ENCODE measurements at places on chromosomes 5 and 9.

- DNase-seq, result no peak
Measured at GRCh38 chr9:127183814-127184582, 61.6 kb upstream of the ANGPTL2 start.

DNA sequence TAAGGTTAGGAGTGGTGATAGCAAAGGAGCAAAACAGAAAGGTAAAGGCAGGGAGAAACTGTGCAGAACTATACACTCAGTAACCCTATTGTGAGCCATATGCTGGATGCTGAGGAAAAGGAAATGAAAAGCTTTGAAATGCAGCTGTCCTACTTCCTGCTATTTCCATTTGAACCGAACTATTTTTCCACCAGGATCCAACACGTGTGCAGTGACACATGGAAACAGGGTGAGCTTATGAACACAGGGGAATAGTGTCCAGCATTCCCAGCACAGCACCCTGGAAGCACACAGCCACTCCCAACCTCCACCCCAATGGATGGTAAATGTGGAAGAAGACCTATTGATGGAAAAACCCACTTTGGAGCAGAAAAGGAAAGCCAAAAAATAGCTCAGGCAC lies 69.0 kb upstream of the SLC12A2 start:
- no peak for DNase-seq

GRCh38 chr9:121325387-121325786 lies 44.7 kb downstream of the STOM start:
- no peak for DNase-seq

DNA sequence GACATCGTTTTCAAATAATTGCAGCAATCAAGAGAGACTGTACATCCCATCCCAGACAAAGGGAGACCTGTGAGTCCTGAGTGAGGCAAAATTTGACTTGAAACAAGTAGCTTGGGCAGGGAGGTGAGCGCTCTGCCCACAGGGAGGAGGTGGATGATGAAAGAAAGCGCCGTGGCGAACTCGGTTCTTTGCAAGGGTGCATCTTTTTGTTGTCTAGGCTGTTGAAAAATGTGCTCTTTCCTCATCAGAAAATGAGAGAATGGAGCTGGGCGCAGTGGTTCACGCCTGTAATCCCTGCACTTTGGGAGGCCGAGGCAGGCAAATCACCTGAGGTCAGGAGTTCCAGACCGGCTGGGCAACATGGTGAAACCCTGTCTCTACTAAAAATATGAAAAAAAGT lies 150.5 kb downstream of the GAPVD1 start:
- no peak for DNase-seq

DNA sequence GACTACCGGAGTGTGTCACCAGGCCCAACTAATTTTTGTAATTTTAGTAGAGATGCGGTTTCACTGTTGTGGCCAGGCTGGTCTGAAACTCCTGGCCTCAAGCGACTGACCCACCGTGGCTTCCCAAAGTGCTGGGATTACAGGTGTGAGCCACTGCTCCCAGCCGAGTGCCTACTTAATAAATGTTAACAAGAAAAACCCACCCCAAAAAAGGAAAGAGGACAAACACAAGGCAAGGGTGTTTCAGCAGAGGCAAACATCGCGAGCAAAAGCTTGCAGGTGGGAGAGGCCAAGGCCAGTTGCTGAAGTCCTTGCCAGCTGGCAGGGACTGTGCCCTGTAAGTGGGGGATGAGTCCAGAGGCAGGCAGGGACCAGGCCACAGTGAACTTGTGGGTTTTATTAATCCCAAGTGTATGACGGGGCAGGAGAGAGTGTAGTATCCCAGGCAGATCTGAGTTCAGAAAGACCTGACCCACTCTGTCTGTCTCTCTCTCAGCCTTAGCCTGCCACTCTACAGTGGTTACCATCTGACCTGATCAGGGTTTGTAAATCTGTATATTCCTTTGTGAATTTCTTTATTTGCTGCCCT lies 6.4 kb upstream of the FPGS start:
- DNase-seq, result no peak

- DNase-seq, result no peak
Measured at GRCh38 chr9:38694676-38695075, 25.3 kb downstream of the FAM240B start.

DNA sequence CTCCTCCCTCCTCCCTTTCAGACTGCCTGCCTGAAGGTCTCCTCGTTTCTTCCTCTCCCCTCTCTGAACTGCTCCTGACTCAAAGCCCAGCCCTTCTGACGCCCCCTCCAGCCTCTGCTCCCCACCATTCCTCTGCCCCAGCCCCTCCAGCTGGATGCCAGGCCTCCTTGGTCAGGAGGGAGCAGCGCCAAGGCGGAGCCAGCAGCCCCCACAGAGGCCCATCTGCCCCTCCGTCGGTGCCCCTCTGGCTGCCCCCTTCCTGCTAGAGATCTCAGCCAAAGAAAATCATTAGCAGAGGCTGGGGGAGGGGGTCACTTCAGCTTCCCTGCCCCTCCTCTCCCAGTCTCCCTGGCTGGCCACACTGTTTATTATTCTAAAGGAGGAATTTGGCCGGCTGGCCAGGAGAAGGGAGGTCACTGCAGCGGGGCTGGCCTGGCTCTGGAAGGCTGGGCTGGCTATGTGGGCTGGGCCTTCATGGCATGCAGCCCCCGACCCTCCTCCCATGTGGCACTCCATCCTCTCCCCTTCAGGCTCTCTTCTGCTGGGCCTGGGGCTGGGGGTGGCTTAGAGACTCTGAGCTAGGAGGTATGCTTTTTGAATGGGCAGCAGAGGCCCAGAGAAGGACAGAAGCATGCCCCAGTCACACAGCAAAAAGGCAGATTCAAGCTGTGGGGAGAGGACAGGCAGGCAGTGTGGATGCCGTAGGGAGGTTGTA lies 16.9 kb downstream of the PDGFRB start:
- no peak for DNase-seq

GRCh38 chr9:121326130-121326838 lies 43.8 kb downstream of the STOM start:
- DNase-seq, result no peak

DNA sequence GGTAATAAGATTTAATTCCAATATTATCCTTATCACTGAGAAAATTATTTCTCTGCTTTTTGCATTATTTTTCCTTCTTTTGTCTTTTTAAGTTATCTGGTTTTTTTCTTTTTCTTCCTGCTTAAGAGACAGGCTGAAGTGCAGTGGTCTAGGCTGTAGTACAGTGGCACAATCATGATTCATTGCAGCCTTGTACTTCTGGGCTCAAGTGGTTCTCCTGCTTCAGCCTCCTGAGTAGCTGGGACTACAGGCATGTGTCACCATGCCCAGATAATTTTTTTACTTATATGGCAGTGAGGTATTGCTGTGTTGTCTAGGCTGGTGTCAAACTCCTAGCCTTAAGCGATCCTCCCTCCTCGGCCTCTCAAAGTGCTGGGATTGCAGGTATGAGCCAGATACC lies 93.9 kb downstream of the SLC44A1 start:
- no peak for DNase-seq

GRCh38 chr9:95773053-95773418 lies 102.5 kb upstream of the ERCC6L2 start:
- no peak for DNase-seq

- DNase-seq, result no peak
Measured at GRCh38 chr9:3708751-3709150, 182.9 kb upstream of the RFX3 start.

GRCh38 chr5:158174918-158175851 lies 316.2 kb upstream of the CLINT1 start:
- peak; percentile 38 for DNase-seq

DNA sequence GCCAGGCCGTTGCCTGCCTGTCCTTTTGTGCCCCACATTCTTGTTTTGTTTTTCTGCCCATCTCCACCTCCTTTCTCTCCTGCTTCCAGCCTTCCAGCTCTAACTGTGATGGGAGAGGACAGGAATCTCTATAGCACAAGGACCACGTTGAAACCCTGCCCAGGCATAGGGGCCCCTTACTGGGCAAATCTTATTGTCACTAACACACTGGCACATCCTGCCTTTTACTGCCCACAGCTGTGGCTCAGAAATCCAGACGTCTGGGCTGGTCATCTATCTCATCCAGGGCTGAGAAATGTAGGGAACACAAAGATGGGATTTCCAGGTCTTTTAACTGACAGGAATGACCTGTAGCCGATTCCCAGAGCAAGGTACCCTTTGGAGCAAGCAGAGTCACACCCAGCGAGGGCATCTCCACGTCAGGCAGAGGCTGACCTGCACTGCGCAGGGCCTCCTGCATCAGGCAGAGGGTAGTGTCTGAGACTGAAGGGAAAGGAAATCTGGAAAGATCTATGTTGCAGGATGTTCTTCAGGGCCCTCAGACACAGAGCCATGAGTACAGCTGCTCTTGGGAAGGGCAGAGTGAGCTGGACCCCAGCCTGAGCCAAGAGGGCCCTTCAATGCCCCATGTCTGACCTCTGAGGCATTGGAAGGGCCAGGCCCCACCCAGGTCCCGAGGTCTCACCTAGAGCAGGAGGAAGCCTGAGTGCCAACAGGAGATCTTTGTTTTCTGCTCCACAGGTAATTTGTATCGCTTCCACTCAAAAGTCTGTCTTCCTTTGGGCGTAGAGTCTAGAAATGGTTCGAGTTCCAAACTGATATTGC lies 278.8 kb downstream of the FSTL4 start:
- no peak for DNase-seq

- no peak for DNase-seq
Measured at GRCh38 chr5:71573591-71573990, 13.5 kb upstream of the MCCC2 start.

- no peak for DNase-seq
Measured at GRCh38 chr5:100406640-100407039, 128.5 kb upstream of the FAM174A start.

- DNase-seq, result no peak
Measured at GRCh38 chr5:124923131-124923530, 176.7 kb upstream of the ZNF608 start.

GRCh38 chr5:102627315-102627714 lies 127.8 kb upstream of the PAM start:
- DNase-seq, result no peak

DNA sequence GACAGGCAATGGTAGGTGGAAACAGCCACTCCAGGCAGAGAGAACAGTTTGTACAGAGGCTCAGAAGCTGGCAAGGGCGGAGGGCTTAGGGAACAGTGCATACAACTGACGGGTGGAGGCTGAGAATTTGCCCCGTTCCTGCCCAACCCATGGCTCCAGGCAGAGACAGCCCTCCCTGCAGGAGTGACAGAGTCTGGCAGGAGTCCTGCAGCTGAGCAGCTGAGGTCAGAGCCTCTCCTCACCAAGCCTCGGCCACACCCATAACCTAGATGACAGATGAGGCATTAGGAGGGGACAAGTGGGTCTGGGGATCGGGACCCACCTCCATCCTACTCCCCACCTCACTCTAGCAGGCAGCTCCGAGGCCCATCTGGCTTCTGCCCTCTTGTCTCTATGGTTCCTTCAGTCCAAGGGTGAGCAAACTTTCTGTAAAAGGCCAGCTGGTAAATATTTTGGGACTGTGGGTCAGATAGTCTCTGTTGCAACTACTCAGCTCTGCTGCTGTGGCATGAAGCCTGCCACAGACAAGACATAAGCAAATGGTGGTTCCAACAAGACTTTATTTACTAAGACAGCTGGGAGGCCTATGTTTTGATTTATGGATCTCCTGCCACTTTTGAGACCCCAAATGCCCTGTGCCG lies 83.7 kb downstream of the SH3TC2 start:
- no peak for DNase-seq

DNA sequence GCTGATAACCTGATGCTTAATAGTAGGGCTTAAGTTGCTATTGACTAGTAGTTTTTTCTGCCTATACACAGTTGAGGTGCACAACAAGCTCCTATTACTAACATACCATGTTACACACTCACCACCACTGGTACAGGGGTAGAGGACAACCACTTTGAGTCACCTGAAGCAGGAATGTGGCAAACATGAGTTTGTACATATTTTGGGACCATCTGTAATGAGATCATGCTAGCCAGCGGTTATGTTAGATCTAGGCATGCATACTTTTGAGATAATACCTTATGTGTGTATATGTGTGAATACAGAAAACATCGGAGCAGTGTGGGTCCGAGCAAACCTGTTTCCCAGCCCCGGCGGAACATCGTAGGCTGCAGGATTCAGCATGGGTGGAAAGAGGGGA lies 72.8 kb upstream of the NXNL2 start:
- no peak for DNase-seq

DNA sequence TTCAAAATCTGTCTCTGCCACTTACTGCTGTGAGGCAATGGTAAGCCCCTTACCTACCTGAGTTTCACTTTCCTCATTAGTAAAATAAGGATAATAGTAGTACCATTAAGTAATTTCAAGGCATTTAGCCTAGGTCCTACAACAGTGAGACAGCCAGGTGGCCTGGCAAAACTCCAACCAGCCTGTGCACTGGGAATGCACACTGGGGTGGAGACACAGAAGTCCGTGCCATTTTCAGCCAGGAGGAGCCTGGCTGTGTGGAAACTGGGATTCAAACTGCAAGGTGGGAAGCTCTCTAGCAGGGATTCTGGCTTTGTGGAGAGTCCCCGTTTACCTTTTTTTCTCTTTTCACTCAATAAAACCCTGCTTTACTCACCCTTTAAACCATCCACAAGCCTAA lies 630.4 kb downstream of the PRELID2 start:
- no peak for DNase-seq

GRCh38 chr5:108917596-108917995 lies 169.9 kb downstream of the FER start:
- no peak for DNase-seq

DNA sequence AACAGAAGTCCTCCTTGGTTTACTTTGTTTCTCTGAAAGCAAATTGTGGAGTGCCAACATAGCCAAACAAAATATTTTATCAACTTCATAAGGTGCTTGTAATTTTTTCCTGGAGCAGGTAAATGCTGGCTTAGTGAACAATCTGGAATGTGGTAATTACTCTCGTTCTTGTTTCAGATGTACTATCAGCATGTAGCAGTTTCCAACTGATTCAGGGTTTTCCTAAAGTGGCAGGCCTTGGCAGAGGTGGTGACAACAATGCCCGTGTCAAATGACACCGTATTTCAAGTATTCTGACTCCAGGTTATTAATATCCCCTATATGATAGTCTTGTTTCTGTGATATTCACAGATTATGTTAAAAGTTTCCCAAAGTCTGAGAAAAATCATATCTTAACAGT lies 1.2 kb downstream of the C9orf72 start:
- DNase-seq, result no peak

DNA sequence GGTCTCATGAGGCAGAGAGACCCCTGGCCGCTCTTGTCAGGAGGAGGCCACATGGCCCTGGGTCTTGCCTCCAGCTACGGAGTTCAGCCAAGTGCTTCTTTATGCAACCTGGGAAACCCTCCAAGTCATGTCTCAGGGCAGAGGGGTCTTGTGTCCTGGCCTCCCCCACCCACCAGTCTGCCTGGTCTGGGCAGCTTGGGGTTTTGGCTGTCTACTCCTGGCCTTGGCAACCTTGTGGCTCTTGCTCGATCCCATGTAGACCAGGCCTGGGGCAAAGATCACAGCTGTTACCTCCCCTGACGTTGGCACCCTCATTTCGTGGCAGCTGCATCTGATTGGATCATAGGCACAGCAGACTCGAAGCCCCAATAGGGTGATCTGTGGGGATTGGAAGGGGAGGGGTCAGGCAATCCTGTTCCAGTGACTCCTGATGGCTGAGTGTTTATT lies 28.4 kb downstream of the JADE2 start:
- no peak for DNase-seq

DNA sequence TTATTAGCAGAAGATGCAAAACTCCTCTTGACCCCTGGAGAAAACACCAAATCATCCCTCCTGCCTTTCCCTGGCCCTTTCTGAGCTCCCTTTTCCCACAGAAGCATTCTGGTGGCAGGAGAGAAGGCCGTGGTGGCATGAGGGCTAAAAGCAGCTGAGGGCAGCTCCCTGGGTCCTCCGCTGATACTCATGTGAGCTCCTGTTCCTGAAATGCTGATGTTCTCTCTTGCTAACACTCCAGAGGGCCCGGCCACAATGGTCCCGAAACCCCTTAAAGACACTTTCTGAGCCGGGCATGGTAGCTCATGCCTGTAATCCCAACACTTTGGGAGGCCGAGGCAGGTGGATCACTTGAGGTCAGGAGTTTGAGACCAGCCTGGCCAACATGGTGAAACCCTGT lies 183.1 kb downstream of the HSPA4 start:
- DNase-seq, result no peak
